ENCODE measurements at places on chromosomes 16 and 17. TPM values are rescaled to one million over a fixed set of nuclear protein-coding genes. Genes with fewer than 3 reads are reported as not detected.

Gene HAGHL
- total RNA-seq = 5.6 TPM

DNA sequence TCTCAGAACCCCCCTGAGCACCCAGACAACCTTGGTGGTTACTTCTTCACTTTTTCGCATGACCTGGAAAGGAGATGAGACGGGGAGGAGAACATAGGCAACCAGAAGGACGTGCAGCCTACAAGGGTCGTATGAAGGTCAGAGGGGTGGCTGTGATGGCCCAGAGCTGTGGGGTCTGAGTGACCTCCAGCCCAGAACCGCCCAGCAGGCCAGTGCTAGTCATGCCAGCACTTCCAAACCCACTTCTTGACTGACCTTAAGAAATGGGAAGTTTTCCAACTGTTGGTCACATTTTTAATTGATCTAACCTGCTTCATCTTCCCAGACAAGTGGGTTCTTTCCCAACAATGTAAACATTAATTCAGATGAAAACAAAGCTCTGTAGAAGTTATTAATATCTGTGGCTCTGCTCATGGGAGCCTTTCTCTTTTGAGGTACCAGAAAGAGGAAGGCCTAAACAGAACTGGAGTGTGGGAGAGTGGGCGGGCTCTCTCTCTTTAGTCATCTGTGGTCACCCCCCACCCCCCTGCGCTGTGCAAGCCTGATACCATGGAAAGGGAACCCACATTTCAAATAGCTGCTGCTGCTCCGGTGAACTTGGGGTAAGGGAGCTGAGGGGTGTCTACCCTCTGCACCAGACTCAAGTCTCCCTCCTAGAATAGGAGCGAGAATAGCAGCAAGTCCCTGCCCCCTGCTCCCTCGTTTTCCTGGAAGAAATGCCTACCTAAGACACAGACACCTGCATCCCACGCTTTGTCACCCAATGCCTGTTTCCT is 101.6 kb downstream of the RAB11FIP4 start:
- DNase-seq = no peak
- peaks cover 9% of the 10 kb centered on the region for H3K4me1 ChIP-seq
- no peaks in the 10 kb centered on the region for H3K36me3 ChIP-seq
- no peak overlapping the region for H3K27ac ChIP-seq
- no peaks in the 10 kb centered on the region for H3K27me3 ChIP-seq
- H3K4me3 ChIP-seq = no peak overlapping the region

DNA sequence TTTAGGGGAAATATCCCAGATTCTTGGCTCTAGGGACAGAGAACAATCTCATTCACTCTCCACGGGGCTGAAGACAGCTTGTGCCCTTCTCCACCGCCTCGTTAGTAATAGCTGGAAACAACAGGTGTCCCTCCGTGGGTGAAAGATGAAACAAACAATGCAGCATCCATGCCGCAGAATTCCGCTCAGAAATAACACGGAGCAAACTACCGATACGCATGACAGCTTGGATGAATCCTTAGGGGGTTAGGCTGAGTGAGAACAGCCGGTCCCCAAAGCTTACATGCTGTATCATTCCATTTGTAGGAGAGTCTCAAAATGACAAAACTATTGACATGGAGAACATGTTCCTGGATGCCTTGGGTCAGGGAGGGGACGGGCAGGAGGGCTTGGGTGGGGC is 29.4 kb upstream of the CACNG1 start:
- H3K36me3 ChIP-seq = no peaks in the 10 kb centered on the region
- no peaks in the 10 kb centered on the region for H3K27me3 ChIP-seq
- H3K4me1 ChIP-seq = no peaks in the 10 kb centered on the region
- no peak overlapping the region for H3K4me3 ChIP-seq

Gene SKAP1
- total RNA-seq = 1.2 TPM

Gene PSMB10
- total RNA-seq = 17.2 TPM

DNA sequence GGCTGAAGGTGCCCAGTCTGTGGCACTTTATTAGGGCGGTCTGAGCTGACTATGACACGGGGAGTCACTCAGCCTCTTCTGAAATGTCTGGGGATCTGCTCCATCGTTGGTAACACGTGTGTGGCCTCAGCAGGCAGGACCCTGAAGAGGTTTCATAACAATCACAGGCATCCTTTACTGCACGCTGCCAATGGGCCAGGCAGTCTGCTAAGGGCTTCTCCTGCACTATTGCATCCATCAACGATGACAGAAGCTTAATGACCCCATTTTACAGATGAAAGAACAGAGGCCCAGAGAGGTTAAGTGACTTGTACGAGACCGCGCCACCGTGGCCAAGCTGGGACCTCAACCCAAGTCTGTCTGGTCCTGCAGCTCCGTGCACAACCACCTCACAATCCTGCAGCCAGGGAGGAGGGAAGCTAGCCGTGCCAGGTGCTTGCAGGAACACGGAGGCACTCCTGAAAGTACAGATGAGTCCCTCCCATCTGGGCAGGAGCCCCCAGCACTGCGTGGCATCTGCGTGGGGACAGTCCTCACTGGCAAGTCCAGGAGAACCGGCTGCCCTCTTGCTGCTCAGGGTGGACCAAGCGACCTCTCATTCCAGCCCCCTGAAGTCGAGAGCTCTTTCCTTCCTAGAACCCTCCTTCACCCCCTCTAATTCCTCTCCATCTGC is 40.0 kb downstream of the RPH3AL start:
- H3K4me1 ChIP-seq = no peaks in the 10 kb centered on the region
- DNase-seq = no peak
- no peak overlapping the region for H3K4me3 ChIP-seq

Gene DPEP1
- total RNA-seq = not detected
